ENCODE measurements at places on chromosomes 7 and 10.

GRCh38 chr10:100510533-100511308 lies 8.9 kb downstream of the SEC31B start:
- no peak for DNase-seq

GRCh38 chr7:50851891-50852290 lies 69.2 kb upstream of the GRB10 start:
- DNase-seq = no peak

GRCh38 chr7:132825932-132826835 lies 249.9 kb upstream of the PLXNA4 start:
- DNase-seq = peak; percentile 89

GRCh38 chr10:78937800-78938694 lies 130.7 kb upstream of the ZMIZ1 start:
- DNase-seq = no peak

GRCh38 chr10:78968300-78968942 lies 100.3 kb upstream of the ZMIZ1 start:
- DNase-seq = no peak

- DNase-seq = no peak
These were observed 101.0 kb downstream of the GSAP start for GRCh38 chr7:77315182-77315591.

DNA sequence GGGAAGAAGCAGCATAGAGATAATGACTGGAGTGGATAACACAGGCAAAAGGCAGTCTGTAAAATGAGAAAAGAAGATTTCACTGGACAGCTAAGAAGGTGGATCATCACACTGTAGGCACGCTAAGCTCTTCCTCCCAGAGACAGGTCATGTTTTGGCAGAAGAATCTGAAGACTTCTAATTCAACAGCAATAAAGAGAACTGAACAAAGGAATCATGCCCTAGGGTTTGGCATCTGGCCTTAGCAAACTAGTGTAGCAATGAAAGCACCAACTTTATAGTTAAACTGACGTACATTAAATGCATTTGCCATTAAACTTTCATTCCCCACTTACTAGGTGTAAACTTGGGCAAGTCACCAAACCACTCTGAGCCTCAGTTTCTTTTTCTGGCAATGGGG lies 84.4 kb upstream of the SEM1 start:
- no peak for DNase-seq

DNA sequence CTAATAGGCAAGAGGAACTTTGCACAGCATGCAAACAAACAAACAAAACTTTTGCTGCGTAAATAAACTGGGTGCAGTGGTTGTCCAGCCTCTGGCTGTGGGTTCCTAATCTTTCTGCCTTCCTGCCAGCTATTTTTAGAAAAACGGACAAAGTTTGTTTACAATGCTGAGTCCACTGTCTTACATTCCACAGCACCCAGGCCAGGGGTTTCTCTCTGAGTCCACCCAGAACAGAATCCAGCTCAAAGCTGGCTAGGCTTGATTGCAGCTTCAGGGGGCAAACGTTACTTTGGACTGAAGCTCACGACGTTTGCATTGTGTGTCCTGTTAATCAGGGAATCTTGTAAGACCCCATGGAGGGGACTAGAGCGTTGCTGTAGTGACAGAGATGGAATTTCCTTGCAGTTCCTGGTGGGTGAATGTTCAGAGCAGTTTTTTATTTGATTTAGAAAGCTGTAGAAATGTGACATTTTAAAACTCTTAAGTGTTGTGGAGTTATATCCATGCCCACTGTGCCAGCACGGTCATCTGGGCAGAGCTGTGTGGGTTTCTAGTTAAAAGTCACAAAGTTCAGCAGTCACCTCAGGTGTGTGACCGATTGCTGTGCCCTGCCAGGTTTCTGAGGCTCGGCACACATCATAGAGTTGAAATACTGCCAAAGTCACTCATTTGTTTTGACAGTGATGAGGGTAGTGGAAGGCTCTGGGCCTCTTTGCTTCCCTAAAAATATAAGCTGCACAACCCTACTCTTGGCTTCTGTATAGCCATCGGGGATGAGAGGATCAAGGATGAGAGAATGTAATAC lies 247.0 kb downstream of the STK31 start:
- no peak for DNase-seq

DNA sequence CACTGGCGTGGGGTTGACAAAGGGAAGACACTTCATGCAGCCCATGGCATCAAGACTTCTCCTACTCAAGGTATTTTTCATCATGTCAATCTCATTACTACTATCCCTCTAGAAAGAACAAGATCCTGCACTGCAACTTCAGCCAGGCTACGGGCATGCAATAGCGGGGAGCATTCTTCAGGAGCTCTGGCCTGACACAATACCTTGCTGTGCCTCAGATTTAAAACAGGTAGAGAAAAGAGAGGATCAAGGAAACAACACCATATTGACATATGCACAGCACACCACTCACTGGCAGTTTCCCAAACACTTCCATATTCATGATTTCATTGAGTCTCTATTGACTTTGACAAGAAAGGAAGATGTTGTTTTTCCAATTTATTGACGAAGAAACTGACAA lies 51.5 kb downstream of the DOCK4 start:
- DNase-seq = no peak

- no peak for DNase-seq
These were observed 97.3 kb upstream of the MACROH2A2 start for GRCh38 chr10:69955211-69955805.

DNA sequence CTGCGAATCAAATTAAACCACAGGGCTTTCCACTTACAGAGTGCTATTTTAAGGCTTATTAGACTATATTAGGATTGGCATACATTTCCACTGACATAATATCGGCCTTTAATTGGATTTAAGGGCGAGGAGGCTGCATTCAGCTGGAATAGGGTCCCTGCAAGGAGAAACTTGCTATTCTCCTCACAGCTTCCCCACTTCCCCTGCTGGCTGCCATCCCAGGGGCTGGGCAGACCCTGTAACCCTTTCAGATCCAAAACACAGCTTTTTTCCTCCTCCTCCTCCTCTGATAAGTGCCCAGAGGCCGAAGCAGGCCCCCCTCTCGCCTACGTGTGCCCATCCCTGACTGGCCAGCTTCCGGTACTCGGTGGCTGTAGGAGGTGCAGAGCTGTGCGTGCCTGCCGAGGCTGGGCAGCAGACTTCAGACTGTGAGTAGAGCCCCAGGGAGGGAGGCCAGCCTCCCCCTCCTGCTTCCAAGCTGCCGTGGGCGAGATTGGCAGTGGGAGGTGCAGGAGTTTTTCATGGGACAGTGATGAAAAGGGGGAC lies 224.2 kb downstream of the PLXNA4 start:
- DNase-seq = no peak

DNA sequence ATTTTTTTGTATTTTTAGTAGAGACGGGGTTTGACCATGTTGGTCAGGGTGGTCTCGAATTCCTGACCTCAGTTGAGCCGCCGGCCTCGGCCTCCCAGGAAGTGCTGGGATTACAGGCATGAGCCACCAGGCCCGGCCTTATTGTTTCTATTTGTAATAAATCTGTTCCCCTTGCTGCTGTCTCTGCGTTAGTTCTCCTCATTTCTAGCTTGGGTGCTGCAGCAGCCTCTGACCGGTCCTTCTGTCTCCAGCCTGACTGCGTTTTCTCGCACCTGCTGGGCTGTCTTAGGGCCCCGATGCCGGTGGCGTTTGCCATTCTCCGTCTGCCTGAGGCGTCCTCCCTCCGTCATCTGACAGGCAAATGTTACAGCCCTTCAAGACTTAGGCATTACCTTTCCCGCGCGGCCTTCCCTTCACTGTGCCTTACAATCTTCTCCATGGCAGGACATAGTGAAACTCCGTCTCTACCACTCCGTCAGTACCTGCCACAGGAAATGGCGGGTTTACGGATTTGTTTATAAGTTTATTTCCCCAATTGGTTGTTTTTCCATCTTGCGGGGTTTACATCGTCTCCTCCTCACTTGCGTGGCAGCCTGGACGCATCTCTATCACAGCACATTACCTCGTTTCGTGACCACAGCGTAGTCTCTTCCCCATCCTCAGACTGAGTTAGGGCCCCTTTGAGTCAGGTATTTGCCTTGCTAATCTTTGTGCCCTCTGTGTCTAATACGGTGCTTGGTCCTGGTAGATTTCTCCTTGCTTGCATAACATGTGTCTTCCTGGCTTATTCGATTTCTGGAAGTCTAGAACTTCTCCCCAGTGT lies 2.3 kb upstream of the GIMAP8 start:
- no peak for DNase-seq

DNA sequence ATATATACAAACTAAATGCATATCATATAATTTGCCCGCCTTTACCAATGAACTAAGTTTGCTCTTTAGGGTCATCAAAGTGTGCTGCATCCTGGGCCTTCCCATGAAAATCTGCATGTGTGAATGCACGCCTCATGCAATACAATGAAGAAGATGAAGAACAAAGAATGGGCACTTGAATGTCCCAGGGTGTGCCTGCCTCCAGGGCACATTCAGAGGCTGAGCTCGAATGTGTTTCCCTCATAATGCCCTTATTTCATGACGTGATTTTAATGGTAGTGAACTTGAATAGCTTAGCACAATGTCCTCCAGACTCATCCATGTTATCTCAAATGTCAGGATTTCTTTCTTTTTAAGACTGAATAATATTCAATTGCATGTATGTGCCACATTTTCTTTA lies 824.9 kb downstream of the TNS3 start:
- no peak for DNase-seq

DNA sequence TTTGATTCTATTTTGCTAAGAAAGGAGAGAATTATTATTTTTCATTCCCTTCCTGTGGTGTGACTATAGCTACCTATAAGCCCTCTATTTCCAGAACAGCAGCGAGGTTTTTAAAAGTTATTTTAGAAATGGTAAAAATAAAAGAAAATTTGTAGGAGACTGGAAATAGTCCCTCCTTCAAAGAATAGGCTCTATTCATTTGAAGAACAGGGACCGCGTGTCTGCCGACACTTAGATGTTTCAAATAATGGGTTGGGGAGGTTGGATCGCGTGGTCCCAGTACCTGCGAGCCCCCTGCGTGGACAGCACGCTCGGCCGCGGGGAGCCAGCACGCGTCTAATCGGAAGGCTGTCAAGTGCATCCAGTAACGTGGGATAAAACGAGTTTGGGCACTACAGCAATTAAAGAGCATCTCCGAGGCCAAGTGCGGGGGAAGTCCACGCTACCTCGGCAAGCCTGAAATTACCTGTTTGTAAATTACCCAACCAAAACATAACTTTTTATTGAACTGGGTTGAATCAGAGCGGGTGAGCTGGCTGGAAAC lies 1.0 kb downstream of the CACNA2D1 start:
- no peak for DNase-seq

GRCh38 chr10:108490944-108491343 lies 1326.4 kb upstream of the SORCS1 start:
- DNase-seq = no peak

DNA sequence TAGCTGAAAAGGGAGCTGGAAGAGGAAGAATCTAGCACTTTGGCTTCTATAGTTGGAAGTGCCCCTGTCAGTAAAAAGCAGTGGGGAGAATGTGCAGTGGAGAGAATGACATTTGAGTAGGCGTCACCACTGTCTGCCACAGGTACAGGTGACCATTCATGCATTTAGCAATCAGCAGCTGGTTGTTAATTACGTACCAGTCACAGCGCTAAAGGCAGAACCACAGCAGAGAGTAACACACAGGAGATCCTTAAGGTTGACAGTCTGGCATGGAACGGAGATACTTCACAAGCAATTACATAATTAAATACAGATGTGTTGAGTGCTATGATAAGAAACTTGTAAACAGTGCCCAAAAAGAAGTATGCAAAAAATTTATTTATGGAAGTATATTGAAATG lies 24.8 kb downstream of the C10orf67 start:
- DNase-seq = no peak

GRCh38 chr10:35924759-35925158 lies 282.7 kb upstream of the FZD8 start:
- no peak for DNase-seq

GRCh38 chr7:45649560-45650346 lies 75.6 kb downstream of the ADCY1 start:
- no peak for DNase-seq

DNA sequence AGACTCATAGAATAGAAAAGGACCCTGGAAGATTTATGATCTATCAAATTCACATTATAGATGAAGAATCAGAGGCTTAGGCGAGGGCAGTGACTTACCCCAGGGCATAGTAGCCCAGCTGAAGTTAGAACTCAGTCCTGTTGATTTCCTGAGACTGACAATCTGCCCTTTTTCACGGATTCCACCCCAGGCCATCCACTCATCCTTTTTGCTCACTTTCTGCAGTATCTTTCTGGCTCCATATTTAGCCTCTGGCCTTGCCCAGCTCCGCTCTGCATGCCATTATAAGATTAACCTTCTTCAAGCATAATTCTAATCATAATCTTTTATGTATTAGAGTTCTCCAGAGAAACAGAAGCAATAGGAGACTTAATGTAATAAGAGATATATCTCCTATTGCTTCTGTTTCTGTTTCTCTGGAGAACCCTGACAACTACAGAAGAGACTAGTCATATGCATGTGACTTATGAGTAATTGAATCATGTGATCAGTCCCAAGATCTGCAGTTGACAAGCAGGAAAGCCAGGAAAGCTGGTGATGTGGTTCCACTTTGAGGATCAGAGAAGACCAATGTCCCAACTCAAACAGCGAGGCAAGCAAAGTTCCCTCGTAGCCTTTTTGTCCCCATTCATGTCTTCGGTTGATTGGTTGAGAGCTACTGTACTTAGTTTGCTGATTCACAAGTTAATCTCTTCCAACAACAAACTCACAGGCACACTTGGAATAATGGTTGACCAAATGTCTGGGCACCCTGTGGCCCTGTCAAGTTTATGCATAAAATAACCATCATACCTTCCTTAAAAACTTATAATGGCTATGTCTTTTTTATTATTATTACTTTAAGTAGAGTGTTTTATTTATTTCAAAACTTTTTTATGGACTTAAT lies 412.1 kb downstream of the SUGCT start:
- no peak for DNase-seq

DNA sequence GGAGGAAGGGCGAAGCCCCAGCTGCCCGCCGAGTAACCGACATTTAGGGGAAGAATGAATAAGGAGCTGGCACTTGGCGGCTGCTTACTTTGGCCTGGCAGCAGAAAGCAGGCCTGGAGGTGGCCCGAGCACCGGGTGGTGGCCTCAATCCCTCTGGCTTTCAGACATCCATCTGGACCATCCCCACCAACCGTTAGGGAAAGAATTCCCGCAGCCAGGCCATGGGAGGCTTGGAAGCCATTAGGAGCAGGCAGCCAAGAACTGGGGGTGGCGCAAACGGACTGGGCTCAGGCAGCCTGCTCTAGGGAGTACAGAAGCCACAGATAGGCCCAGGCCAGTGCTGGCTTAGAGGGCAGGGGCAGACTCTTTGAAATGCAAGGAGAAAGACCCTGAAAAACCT lies 132.7 kb downstream of the NEURL1 start:
- DNase-seq = no peak

- DNase-seq = peak; percentile 95
These were observed 312.0 kb upstream of the ZMIZ1 start for GRCh38 chr10:78756604-78757343.

- DNase-seq = peak; percentile 35
These were observed 227.7 kb downstream of the CUX1 start for GRCh38 chr7:102044984-102045673.

Measured in pons (tissue), 1 donor.